Natural killer cell (primary cell): ENCODE measurements at places on chromosomes 4 and X. TPM values are rescaled to one million over a fixed set of nuclear protein-coding genes. Genes with fewer than 3 reads are reported as not detected.

- DNase-seq = no peak
Measured at GRCh38 chr4:145167887-145168286, 12.5 kb downstream of the OTUD4 start.

GRCh38 chr4:17531538-17532285 is 16.7 kb downstream of the CLRN2 start:
- DNase-seq = no peak

GRCh38 chr4:102116121-102116520 is 229.2 kb downstream of the SLC39A8 start:
- no peak for DNase-seq

DNA sequence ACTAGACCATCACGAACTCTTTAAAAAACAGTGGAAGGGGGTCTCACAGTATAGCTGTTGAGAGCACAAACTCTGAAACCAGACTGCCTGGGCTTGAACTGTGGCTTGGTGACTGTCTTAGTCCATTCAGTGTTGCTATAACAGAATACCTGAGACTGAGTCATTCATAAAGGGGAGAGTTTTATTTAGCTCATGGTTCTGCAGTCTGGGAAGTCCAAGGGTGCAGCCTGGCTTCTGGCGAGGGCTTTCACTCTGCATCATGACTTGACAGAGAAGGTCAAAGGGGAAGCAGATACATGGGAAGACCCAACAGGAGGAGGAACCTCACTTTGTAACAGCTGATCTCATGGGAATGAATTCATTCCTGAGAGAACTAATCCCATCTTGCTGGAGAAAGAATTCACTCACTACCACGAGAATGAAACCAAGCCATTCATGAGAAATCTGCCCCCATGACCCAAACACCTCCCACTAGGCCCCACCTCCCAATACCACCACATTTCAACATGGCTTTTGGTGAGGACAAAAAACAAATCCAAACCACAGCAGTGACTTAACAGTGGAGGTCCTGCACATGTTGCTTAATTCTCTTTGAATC is 116.7 kb upstream of the STOX2 start:
- DNase-seq = no peak

The BMPR1B gene
- total RNA-seq = not detected

DNA sequence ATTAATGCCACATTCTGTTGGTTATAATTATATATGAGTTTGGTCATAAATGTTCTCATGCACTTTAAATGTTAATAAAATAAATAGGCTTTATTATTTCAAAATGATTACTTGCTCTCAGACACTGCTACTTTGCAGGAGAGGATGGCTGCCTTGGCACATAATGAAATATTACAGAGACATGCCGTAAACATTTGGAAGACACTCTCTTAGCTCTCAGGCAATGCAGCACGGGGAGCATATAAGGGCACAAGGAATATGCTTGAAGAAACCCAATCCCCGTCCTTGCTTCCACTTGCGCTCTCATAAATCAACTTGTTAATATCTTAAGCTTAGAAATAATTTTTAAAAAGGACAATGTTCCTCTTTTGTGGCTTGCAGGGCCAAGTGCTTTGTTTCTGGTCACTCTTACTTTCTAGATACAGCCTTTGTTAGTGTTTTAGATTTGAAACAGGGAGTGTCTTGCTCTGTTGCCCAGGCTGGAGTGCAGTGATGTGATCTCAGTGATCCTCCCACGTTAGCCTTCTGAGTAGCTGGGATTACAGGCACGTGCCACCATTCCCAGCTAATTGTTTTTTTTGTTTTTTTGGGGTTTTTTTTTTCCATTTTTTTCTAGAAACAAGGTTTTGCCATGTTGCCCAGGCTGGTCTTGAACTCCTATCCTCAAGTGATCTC is 445.0 kb downstream of the SPRY1 start:
- no peak for DNase-seq

The ADH6 gene
- total RNA-seq = not detected

GRCh38 chr4:164768516-164768915 is 14.6 kb downstream of the SMIM31 start:
- no peak for DNase-seq

The UBA6 gene
- 54.3 TPM for total RNA-seq

DNA sequence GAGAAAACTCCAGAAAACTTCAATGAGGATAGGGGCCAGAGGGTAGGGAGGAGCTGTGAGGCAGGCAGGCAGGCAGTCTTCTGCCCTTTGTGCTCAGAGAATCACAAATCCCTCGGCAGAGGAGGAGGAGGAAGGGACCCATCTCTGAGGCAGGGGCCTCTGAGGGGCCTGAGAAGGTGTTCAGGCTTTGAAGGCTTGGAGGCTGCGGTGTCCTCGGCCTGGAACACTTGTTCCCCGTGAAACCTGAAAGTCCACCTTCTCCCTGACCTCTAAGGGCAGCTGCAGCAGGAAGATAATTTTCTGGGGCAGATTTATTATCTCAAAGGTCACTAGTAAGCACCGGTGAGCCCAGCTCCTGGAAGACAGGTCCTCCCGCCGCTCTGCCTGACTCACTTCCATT is 200.3 kb upstream of the BCOR start:
- no peak for DNase-seq

GRCh38 chrX:41435708-41436107 is 11.4 kb upstream of the NYX start:
- no peak for DNase-seq

DNA sequence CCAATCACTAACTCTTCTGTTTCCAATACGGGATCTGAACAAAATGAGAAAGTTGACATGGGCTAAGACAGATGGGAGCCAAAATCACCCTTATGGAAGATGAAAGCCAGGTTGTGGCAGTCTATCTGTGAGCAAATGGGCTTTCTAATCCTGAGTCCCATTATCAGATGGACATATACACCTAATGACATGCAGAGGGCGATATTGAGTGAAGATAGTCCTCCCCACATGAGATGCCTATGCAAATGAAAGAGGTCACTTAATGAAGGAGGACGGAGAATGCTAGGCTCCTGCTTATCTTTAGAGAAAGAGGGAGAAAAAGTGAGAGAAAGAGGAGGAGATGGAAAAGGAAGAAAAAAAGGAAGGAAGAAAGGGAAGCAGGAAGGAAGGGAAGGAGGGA is 547.5 kb downstream of the NLGN4X start:
- no peak for DNase-seq

DNA sequence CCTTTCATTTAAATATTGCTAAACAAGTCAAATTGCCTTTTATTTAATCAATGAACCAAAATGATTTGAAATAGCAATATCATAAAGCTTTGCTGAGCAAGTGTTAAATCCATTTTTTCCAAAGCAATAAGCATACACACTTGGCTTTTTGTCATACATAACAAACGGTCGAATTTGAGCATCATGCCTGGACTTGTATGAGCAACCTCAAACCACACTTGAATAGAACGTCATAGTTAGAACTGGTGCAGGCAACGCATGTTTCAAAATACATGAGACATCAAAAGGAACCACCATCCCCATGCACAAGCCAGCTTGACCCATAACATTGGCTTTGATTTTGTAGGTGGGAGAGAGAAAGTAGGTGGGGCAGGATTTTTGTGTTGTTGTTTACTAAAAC is 812.3 kb upstream of the FRG1 start:
- no peak for DNase-seq

DNA sequence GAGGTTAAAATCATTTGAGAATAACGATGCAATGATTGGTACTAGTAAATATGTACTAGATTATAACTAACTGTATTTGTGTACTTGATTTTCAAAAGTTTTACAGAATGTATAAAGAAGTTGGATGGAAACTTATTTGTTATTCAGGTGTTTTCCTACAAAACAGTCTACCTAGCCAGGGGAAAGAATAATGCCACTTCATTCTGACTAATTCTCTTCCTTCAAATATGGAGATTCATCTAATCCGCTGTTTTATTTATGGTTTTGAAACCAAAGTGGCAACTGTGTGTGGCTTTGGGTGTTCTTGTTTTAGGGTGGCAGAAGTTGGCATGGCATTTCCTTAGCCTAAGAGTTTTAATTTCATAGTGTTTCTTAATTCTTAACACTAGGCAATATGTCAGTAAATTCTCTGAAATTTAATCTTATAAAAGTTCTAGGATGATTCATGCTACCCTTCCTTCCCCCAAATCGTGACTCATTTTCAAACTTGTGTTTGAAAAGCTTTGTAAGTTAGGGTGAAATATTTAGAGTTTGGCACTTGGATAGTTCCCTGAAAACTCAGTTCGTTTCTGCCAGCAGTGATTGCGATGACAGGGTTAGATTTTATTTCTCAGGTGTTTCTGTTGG is 62.6 kb downstream of the DCLK2 start:
- no peak for DNase-seq

GRCh38 chrX:115892787-115893671 is 277.5 kb upstream of the AGTR2 start:
- no peak for DNase-seq

- DNase-seq = no peak
Measured at GRCh38 chr4:76850010-76850441, 47.9 kb downstream of the SOWAHB start.

DNA sequence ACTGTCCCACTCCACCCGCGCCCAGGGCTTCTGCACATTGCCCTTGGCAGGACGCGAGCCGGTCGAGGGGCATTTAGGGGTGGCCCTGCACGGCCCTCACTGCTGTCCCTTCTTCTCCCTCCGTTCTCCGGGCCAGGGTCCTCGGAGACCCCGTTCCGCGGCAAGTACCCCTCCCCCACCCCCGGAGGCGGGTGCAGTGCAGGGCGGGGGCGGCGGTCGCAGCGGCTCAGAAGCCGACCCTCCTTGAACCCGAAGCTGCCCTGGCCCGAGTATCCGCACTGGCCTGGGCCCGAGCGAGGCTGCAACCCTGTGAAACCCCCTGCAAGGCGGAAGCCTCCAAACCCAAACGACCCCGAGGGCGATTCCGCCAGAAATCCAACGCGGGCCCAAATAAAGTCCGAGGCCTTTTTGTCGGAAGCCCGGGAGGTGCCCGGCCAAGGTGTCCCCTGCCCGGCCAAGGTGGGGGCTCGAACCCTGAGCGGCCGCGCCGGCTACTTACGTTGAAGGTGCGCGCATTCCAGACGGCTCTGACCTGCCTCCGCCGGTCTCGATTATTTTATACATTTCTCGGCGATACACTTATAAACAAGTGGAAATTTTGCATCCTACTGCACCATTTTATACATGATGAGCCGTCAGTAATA is 53.1 kb upstream of the TMEM33 start:
- no peak for DNase-seq

The F8A3 gene
- 33.8 TPM for total RNA-seq

DNA sequence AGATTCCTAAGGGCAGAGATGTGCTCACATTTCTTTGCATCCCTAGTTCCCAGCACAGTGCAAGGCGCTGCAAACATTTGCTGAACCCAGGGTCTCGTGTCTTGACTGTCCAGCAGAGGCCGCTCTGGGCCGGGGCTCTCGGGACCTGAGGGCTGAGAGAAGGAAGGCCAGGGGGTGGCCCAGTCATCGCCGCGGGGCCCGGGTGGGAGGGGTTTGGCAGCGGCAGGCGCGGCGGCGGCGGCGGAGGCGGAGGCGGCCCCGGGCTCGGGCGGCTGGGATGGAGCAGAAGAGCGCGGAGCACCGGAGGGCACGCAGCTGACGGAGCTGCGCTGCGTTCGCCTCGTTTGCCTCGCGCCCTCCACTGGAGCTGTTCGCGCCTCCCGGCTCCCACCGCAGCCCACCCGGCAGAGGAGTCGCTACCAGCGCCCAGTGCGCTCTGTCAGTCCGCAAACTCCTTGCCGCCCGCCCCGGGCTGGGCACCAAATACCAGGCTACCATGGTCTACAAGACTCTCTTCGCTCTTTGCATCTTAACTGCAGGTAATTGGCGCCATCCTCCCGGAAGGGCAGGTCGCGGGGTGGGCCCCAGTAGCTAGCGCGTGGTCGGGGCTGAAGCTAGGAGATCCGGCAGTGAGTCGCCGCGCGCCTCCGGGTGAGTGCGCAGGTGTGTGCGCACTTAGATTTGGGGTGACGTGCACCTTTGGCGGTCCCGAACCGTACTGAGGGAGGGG is at the start of gene PARM1:
Gene PARM1, plus strand, starts transcription at position 285 of the 730 bp plus-strand sequence. Its CDS starts 212 bp downstream, at position 497.
- DNase-seq = peak; percentile 4

The EPGN gene
- total RNA-seq = not detected

The VCX gene
- total RNA-seq = not detected

The CHRDL1 gene
- not detected for total RNA-seq

- no peak for DNase-seq
Measured at GRCh38 chrX:70253377-70254062, 6.5 kb downstream of the P2RY4 start.

- DNase-seq = peak; percentile 31
Measured at GRCh38 chrX:2500091-2500802, 529 bp downstream of the DHRSX start.

- DNase-seq = no peak
Measured at GRCh38 chrX:129655547-129656249, 942 bp upstream of the APLN start.

DNA sequence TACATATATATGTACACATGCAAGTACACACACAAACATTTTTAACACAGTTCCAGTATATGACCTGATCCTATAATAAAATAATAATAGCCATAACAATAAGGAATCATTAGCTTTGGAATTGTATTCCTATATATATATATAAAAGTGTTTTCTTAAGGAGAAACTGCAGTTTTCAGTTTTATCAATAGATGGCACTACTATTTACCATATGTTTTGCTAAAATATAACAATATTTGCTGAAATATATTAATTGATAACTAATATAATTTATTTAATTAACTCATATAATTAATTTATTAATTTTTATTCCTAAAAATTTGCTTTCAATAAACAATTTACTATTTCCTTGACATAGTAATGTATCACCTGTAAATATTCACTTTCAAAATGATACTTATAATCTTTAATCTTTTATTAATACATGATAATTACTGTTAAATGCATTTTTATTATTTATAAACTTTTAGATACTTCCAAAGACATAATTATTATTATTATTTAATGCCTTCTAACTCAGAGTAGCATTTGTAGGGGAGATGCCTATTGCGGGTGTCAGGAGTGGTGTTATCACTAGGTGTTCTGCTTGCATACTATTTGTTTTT is 599.5 kb downstream of the FSTL5 start:
- no peak for DNase-seq

DNA sequence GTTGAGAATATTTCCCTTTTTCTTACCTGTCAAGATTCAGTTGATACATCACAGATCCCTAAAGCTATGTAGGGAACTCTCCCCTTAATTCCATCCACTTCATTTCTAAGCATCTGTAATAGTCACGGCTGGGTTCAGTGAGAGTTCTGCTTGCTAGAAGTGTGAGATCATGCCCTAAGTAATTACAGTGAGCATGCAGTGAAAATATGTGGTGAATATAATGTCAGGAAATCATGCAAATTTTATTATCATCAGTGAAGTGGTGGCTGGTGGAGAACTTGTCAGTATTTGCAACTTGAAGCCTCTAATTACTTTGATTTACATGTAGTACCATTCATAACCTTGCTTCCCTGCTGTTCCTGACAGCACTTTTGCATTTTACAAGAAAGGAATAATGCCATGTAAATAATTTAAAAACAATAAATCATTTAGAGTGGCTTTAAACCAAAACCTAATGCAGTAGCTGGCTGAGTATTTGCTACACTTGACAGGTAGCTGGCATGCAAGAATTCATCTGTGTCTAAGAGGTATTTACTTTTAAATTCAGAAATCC is 28.3 kb upstream of the CFAP299 start:
- no peak for DNase-seq

DNA sequence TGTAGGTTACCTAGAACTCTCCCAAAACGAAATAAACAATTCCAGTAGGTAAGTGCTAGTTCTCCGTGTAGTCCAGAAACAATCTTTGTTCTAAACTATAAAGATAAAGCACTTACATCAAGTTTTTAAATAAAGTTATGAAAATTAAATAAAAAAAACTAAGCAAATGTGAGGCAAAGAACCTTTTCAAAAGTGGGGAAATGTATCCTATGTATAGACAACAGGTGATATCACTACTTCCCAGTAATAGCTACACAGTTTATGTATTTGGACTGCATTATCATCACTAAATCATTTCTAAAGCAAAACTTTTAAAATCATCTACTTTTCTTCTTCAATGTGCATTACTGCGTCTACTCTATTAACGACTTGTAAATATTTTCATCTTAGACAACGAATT is 2.0 kb downstream of the YTHDC1 start:
- DNase-seq = no peak

The ARMCX2 gene
- 1.9 TPM for total RNA-seq
